NCI-H1694 (cell line): ENCODE measurements at places on chromosomes 3 and 15.

- DNase-seq, result no peak
These were observed 137.8 kb upstream of the MYRIP start for GRCh38 chr3:39671600-39671999.

- DNase-seq, result no peak
These were observed 96.3 kb upstream of the CHRM5 start for GRCh38 chr15:33871980-33872379.

DNA sequence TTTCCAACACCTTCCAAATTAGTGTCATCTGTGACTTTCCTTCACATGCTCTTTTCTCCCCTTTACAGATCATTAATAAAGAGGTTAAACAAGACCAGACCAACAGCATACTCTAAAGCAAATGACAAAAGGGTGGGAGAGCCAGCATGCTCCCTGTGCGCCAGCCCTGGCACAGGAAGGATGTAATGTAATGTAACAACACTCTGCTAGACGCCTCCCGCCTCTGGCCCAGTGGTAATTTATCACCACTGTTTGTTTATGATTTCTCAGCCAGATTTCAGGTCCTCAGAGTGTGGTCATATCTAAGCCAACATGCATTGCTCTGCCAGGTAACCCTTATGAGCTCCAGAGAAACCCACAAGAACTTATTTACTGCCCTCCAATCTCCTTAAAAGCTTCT, 189.5 kb upstream of the WNT5A start:
- no peak for DNase-seq

DNA sequence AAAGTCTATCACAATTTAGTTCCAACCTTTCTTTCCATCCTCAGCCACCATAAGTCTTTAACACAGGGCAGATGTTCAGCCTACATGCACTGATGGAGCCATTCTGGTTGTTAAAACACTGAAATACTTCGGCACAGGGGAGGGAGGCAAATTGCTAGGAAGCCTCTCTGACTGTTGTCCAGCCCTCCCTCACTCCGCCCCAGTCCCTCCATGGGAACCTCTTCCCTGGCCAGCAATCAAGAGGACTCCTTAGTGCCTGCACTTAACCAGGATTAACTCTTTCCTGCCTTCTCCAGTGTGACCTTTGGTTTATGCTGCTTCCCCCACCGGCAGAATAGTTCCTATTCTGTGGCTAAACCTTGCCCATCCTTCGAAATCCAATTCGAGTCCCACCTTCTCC, 47.0 kb upstream of the USP3 start:
- DNase-seq, result no peak

GRCh38 chr15:72796210-72796514, 12.6 kb upstream of the ADPGK start:
- DNase-seq, result no peak

GRCh38 chr15:95701410-95701809, 629.1 kb upstream of the NR2F2 start:
- DNase-seq, result no peak

DNA sequence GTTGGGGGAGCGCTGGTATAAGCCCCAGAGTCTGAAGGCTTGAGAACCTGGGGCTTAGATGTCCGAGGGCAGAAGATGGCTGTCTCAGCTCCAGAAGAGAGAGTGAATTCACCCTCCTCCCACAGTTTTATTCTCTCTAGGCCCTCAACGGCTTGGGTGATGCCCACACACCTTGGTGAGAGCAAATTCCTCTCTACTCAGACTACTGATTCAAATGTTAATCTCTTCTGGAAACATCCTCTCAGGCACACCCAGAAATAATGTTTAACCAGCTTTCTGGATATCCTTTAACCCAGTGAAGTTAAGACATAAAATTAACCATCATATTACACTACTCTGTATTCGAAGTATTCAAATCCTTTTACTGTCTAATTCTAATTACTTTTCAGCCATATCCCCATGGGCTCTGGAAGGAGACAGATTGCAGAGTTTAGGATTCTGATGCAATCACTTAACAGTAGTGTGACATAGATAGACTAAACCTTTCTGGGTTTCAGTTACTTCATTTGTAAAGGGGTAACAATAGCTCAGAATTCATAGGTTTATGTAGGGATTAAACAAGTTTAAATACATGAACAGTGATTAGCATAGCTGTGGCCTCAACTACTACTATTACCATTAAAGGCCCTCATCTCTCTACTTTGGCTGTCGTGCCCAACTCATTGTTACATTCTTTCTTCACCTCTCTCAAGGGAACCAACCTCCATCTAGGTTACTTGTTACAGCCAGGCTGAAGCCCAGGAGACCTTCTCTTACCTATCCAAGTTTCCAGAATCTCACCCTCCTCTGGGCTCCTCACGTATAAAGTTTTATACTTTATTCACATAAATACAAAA, 25.7 kb upstream of the ANO10 start:
- no peak for DNase-seq

GRCh38 chr3:110381992-110382391, 689.6 kb upstream of the NECTIN3 start:
- DNase-seq, result no peak
